NCI-H1048 (cell line): ENCODE measurements at places on chromosomes 2 and 18.

DNA sequence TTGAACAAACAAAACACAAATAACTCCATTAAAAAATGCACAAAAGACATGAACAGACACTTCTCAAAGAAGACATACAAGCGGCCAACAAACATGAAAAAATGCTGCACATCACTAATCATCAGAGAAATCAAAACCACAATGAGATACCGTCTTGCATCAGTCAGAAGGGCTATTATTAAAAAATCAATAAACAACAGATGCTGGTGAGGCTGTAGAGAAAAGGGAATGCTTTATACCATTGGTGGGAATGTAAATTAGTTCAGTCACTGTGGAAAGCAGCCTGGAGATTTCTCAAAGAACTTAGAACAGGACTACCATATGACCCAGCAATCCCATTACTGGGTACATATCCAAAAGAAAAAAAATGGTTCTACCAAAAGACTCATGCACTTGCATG is 37.8 kb downstream of the GPR155 start:
- DNase-seq: no peak

DNA sequence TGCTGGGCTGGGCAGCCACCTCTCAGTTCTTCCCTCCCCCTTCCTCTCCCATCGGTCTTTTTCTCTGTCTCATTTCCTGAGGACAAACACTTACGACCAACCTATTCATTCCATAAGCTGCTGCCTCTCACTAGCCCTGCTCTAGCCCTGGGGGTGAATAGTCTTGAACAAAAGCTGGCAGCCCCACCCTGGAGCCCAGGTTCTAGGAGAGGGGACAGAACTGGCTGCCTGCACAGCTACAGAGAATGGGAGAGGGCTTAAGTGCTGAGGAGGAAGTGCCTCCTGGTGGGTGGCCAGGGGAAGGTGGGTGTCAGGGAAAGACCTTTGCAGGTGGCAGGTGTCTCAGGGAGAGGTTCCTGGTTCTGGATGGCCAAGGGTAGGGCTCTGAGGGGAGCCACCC is 22.8 kb downstream of the ANO7 start:
- no peak for DNase-seq

DNA sequence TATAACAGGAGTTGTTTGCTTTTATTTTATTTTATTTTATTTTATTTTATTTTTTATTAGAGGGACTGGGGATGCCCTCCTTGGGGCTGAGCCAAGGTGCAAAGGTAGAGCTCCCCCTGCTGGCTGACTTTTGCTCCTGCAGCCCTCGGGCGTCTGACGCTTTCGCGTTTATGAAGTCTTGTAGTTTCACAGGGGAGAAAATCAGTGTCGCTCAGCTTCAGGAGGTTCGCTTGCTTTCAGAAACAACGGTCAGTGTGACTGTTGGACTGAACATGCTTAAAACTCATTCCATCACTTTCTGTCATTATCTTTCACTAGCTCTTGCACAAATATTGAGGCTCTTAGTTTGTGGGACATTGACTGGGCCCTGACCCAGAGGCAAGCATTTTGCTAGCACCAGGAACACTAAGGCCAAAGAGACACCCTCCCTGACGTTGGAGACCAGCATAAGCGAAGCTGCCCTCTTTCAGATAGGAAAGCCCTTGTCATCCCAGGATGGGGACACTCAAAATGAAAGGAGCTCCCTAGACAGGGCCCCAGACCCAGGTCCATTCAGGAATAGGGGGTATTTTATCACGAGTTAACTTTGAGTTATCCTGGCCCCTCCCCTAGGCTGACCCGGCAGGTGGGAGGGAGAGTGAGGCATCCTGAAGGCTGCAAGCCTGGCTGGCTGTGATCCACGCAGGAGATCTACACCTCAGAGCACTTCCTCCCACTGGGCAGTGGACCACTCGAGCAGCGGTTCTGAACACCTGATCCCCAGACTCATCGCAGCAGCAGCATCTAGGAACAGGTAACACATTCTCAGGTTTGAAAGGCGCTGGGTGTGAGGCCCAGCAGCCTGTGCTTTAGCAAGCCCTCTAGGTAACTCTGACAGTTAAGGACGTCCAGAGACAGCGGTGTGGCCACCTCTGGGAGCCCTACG is 34.4 kb downstream of the LGALSL start:
- peak; percentile 24 for DNase-seq

DNA sequence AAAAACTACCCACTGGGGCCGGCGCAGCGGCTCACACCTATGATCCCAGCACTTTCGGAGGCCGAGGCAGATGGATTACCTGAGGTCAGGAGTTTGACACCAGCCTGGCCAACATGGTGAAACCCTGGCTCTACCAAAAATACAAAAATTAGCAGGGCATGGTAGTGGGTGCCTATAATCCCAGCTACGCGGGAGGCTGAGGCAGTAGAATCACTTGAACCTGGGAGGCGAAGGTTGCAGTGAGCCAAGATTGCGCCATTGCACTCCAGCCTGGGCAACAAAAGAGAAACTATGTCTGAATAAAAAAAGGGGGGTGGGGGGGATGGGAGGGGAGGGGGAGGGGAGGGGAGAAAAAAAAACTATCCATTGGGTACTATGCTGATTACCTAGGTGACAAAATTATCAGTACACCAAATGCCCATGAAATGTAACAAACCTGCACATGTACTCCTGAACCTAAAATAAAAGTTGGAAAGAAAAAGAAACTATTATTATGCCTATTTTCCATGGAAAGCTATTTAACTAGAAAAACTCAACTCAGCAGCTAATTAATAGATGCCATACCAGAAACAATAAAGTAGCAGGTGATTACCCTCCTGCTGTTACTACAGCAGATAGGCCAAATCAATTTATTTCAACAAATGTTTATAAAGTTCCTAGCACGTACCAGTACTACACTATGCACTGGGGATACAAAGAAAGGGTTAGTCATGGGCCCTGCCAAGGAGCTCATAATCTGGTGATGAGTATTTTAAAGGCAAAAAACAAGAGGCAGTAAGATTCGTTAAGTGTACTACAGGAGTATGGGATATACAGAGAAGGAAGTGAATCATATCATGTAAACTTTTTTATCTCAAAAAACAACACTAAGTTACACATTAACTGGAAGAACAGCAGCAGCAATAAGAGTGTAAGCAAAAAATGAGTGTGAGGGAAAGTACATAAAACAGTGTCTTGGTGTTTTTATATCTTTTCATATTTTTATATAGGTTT is 112.8 kb upstream of the SLC39A10 start:
- DNase-seq: no peak

DNA sequence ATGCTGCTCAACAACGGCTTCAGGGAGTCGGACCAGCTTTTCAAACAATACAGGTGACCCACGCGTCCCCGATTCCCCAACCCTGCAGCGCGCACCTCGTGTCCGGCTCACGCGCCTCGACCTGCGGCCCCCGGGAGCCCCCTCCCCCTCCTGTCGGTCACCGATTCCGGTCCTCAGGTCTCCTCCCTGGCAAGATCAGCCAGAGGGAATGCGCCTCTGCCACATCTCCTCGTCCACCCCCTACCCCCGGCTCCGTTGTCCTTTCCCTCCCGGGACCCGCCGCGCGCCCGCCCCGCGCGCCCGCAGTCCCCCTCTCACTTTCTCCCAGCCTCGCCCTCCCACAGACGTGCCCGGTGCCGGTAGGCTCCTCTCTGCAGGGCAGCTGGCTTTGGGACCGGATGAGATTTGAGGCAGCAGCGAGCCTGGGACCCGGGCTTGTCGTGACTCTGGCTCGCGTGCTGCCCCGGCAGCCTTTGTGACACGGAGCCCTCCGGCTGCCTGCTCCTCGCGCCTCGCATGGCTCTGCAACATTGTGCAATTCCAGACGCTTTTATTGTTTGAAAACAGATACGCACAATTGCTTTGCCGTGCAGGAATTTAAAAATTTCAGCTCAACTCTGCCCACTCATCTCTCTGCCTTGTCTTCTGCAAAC is 558 bp downstream of the TTC39C start:
- DNase-seq: no peak

DNA sequence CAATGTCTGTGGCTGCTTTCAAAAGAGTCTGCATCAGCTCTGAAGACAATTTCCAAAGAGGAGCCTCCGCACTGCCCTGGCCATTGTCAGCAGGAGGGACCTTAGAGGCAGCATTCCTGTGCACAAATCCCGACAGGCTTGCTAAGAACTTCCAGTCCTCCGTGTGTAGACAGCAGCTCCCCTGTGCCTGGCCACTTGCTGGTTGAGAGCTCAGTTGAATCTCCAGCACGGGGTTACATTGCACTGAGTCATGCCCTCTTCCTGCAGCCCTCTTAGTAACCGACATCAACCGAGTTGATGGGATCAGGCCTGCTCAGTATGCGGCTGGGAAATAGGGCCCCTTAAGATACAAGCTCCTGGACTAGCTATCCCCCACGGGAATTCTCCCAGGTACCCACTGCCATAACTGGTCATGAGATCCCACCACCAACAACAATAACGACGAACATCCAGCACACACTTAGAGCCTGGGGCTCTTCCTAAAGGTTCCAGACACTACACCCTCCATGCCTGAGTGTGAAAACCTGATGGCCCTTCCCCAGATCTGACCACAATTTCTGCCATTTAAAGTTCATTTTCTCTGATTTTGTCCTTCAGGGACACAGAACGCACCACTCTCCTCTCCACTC is 12.0 kb downstream of the ATP6V1B1 start:
- DNase-seq: no peak

- no peak for DNase-seq
Observed at GRCh38 chr2:19228715-19229114, 129.7 kb downstream of the OSR1 start.

DNA sequence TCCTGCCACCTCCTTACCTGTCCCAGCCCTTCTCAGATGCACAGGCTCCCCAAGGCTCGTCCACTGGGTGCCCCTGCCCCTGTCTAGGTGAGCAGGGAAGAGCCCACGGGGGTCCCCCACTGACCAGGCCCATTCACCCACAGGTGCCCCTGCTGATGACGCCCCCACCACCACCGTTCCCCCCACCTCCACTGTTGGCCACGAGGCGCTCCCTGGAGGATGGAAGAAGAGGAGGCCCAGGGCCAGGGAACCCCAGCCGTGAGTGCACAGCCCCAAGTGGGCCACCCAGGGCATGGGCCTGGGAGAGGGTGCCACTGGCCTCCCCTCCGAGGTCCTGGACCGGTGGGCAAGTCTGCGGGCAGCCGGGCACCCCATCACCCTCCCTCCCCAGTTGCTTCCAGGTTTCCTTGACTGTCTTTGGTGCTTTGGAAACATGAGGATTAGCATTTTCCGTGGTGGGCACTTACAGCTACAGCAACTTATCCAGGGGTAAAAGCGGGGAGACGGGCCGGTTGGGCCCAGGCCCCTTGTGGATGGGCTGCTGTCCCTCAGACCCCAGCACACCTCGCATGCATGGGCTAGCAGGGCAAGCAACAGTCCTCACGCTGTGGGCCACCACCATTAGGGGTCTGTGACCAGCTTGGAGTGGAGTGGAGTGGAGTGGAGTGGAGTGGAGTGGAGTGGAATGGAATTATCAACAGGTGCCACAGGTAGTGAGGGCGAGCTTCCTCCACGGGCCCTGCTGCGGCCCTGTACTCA is 13.2 kb upstream of the KLHL30 start:
- no peak for DNase-seq

DNA sequence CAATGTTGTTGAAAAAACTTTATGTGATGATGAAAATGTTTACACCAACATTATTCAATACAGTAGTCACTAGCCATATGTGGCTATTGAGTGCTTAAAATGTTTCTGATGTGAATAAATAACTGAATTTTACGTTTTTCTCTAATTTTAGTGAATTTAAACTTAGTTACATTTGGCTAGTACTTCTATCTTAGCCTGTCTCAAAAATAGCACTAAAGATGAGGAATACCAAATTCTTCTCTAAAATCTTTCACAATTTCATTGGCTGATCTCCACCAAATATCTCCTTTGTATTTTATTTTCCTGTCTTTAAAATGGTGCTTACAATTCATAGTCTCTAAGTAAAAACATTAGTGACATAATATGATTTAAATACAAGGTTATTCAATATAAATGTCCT is 83.7 kb upstream of the RND3 start:
- DNase-seq: no peak

GRCh38 chr2:136143603-136144451 is 25.9 kb upstream of the CXCR4 start:
- DNase-seq: no peak

- DNase-seq: no peak
Observed at GRCh38 chr2:34736482-34736881, 1137.4 kb upstream of the FAM98A start.

GRCh38 chr2:130823886-130824491 is 12.7 kb upstream of the ARHGEF4 start:
- no peak for DNase-seq

GRCh38 chr2:214096208-214096715 is 314.6 kb upstream of the VWC2L start:
- DNase-seq: no peak

- DNase-seq: no peak
Observed at GRCh38 chr2:26347286-26347865, 787 bp upstream of the ADGRF3 start.

DNA sequence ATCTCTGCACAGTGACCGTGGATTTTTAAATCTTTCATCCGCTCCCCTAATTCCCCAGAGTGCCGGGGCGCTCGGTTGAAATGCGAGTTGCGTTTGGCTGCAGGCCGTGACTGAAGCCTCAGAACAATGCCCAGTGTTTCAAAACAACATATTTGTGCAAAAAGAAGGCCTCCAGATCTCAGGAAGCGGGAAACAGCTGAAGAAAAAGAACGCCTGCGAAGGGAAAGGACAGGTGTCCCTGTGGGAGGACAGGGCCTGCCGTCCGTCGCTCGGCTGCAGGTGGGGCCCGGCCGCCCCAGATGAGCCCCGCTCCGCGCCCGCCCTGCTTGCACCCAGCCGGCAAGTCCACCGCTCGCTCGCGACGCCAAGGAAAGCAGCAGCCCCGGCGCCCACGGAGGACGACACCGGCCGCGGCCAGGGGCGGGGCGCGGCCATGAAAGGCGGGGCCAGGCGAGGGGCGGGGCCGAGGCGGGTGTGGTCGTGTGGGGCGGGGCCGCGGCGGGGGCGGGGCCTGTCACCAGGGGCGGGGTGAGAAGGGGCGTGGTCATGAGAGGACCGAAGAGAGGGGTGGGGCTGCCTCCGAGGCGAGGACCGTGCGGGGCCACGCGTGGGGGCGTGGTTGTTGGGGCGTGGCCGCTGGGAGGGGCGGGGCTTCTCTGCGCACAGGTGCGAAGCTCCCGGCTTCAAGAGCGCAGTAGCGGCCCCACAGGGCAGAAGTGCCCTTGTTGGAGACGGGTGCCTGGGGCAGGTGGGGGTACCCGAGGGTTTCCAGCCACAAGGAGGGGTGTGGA is 17.6 kb upstream of the BOK start:
- peak; percentile 51 for DNase-seq

DNA sequence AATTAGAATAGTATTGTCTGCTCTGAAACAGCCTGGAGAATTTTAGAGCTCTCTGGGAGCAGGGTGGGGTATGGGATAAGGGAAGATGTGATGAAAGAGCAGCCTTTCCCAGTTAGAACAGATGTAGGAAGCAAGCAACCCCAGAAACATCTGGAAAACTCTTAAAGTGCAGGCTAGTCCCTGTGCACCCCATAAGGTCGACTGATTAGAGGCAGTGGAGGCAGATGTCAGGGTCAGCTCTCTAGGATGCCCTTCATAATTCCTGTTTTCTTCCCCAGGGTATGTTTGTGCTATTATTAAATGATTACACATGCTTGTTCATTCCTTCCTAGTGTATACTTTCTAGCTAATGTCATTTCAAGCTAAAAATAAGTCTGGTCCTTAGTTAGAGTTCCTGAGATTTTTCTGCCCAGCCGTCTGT is 41.7 kb downstream of the PTPRM start:
- DNase-seq: no peak
